ENCODE measurements at places on chromosomes 2 and 18.

DNA sequence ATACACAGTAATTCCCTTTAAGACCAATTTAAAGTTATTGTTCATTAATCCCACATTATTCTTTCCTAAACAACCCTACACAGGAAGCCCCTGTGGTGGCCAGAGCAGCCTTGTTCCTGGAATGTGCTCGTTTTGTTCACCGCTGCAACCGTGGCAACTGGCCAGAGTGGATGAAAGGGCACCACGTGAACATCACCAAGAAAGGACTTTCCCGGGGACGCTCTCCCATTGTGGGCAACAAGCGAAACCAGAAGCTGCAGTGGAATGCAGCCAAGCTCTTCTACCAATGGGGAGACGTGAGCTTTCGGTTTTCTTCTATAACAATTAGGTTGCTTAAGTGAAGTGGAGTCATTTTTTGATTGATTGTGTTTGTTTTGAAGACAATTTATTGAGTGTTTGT, 101.0 kb downstream of the UNC80 start:
- DNase-seq = peak; percentile 61

DNA sequence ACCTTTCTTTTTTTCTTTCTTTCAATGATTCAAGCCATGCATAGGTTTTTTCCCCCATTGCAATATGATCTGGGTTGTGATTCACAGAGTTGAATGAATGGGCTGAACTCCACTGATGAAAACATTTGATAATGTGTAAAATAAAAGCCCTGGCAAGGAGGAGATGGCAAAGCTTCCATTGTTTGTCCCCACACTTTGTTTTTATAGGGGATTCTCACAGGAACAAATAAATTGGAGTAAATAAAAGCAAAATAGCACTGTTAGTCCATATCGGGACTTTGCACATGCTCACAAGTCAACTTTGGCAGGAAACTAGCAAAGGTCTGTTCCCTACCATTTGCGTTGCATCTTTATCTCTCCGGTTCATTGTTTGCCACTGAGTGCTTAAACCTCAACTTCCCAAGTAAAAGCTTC, 55.7 kb downstream of the MEIS1 start:
- DNase-seq = no peak

DNA sequence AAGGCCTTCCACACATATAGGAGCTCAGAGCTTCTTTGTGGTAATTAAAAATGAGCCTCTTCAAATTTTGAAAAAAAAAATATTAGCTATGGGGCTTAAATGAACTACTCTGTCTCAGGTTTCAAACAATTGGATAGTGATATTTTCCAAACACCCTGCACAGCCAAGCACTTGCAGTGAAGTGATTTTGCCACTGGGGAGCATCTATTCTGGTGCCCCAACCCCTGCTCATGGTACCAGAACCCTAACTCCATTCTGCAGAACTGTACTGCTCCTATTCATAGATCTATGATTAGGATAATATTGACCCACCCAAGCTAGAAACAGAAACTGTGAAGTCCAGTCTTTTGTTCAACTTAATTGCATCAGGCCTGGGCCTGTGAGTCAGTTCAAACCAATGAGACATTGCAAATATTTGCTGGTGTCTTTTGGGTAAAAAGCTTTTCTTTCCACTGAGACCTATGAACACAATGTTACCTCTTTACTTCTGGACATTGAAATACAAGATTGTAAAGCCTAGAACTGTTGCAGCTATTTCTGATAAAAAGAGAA, 324.0 kb downstream of the GALNT13 start:
- DNase-seq = no peak

- DNase-seq = no peak
These were observed 50.8 kb upstream of the NFE2L2 start for GRCh38 chr2:177315364-177315763.

DNA sequence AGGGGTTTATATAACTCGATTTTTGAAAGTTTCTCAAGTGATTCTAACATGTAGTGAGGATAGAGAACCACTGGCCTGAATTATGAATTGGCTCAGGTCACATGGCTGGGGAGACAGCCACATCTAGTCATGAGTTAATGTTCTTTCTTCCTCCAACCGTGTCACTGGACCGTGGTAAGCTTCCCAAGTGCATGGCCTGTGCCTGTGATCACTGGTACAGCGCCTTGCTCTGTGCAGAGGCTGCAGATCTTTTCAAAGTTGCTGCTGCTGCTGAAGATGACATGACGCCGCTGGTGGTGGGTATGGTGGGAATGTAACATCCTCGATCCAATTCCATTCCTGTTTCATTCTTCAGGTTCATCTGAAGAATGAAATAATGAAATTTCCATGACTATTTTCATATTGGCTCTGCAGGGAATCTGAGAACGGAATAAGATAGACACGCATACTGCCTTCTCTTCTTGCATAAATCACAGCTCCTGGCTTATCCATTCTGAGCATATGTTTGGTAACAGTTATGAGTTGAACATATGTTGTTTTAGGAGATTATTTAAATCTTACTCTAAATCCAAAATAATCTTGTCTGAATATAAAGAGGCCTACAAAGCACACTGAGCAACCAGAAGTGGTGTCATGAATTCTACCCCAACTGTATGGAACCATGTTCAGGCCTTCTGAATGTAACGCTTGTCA, 100.5 kb upstream of the THSD7B start:
- DNase-seq = no peak

- DNase-seq = no peak
These were observed 70.6 kb downstream of the EMILIN2 start for GRCh38 chr18:2917259-2918047.

Measured in NT2/D1 (cell line).